ENCODE measurements at places on chromosomes 11 and 22. TPM values are rescaled to one million over a fixed set of nuclear protein-coding genes. Genes with fewer than 3 reads are reported as not detected.

The LBHD1 gene
- total RNA-seq: 12.9 TPM

GRCh38 chr11:11038782-11039181 lies 180.9 kb upstream of the ZBED5 start:
- H3K36me3 ChIP-seq: no peaks in the 10 kb centered on the region
- no peak overlapping the region for H3K4me3 ChIP-seq
- no peaks in the 10 kb centered on the region for H3K27me3 ChIP-seq
- H3K27ac ChIP-seq: no peak overlapping the region
- H3K4me1 ChIP-seq: peaks cover 4% of the 10 kb centered on the region
- DNase-seq: no peak

GRCh38 chr11:96090711-96091110 lies 166.8 kb upstream of the MTMR2 start:
- no peak overlapping the region for H3K27ac ChIP-seq
- H3K36me3 ChIP-seq: peaks cover 41% of the 10 kb centered on the region
- no peak overlapping the region for H3K4me3 ChIP-seq

GRCh38 chr11:18367431-18367830 lies 26.9 kb upstream of the LDHA start:
- peak overlapping the region; percentile 28 for H3K27ac ChIP-seq
- H3K27me3 ChIP-seq: no peaks in the 10 kb centered on the region
- peaks cover 29% of the 10 kb centered on the region for H3K36me3 ChIP-seq

GRCh38 chr22:28927630-28928029 lies 44.3 kb downstream of the ZNRF3 start:
- H3K27ac ChIP-seq: no peak overlapping the region
- H3K4me3 ChIP-seq: no peak overlapping the region
